ENCODE measurements at places on chromosomes 6 and 20.

GRCh38 chr6:169763308-169763707 is 11.9 kb downstream of the ERMARD start:
- no peak for DNase-seq

- DNase-seq, result no peak
These were observed 52.8 kb downstream of the MYB start for GRCh38 chr6:135233686-135234491.

DNA sequence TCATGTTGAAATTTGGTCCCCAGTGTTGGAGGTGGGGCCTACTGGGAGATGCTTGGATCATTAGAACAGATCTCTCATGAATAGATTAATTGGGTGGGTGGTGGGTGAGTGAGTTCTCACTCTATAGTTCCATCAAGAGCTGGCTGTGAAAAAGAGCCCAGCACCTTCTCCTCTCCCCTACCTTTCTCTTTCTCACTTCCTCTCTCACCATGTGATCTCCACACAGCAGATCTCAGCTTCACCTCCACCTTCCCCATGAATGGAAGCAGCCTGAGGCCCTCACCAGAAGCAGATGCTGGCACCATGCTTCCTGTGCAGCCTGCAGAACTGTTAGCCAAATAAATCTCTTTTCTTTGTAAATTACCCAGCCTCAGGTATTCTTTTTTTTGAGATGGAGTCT is 12.9 kb upstream of the GMNN start:
- DNase-seq, result no peak

GRCh38 chr6:110537208-110538123 is 61.1 kb upstream of the SLC22A16 start:
- DNase-seq, result peak; percentile 99

- no peak for DNase-seq
These were observed 43.3 kb downstream of the TP53INP2 start for GRCh38 chr20:34747479-34747878.

DNA sequence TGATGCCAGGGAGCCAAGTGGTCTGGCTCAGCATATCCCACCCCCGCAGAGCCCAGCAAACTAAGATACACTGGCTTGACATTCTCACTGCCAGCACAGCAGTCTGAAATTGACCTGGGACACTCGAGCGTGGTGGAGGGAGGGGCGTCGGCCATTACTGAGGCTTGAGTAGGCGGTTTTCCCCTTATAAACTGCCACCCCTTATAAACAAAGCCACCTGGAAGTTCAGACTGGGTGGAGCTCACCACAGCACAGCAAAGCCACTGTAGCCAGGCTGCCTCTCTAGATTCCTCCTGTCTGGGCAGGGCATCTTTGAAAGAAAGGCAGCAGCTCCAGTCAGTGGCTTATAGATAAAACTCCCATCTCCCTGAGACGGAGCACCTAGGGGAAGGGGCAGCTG is 19.4 kb downstream of the TINAG start:
- peak; percentile 2 for DNase-seq

All from ELR (cell line).